Activated naive CD4-positive, alpha-beta T cell treated with anti-CD3 and anti-CD28 coated beads for 36 hours (primary cell): ENCODE measurements at places on chromosomes 1 and 21.

GRCh38 chr1:235873045-235873444 is 6.3 kb upstream of the LYST start:
- DNase-seq = peak; percentile 62

DNA sequence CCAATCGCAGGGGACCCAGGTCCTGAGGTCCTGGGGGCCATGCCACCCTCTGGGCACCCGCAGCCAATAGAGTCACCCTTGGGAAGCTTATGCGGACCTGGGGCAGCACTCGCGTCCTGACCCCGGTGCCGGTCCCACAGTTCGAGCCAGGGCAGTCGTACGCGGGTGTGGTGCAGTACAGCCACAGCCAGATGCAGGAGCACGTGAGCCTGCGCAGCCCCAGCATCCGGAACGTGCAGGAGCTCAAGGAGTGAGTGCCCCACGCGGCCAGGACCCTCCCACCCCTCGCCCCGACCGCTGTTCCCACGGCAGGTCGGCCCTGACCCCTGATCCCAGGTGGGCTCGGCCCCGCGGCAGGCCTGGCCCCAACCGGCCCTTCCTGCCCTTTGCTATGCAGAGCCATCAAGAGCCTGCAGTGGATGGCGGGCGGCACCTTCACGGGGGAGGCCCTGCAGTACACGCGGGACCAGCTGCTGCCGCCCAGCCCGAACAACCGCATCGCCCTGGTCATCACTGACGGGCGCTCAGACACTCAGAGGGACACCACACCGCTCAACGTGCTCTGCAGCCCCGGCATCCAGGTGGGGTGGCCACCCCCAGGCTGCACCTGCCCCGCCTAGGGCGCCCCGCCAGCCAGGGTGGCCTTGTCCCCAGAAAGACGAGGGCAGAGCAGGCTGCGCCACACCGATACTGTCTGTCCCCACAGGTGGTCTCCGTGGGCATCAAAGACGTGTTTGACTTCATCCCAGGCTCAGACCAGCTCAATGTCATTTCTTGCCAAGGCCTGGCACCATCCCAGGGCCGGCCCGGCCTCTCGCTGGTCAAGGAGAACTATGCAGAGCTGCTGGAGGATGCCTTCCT is 20.5 kb downstream of the COL6A1 start:
- DNase-seq = no peak

DNA sequence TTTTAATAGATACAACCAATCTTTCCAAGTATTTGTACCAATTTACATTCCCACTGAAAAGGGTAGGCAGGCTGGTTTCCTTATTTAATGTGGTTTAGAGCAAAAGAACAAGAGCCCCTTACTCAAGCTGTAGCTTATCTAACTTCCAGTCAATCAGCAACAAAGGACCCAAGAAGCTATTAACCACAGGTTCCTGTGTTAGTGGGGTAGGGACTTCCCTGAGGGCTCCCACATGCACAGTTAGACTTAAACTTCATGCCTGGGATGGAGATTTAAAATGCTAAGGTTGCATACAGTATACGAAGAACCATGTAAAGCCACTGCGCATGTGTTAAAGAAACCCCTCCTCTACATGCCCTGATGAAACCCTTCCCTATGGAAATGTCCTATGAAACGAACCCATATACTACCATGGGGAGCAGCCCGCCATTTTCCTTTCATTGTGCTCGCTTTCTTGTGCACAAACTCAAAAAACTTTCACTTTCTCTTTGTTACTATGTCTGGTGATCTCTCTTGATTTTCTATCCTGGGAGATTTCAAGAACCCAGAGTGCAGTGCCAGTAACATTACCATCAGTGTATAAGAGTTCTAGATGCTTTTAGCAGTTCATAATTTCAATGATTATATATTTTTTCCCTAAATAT is 23.3 kb upstream of the ST6GALNAC5 start:
- no peak for DNase-seq

- DNase-seq = peak; percentile 45
Measured at GRCh38 chr1:205315008-205315618, 6.4 kb downstream of the NUAK2 start.

GRCh38 chr21:36563341-36563926 is 83.5 kb upstream of the CLDN14 start:
- DNase-seq = no peak

DNA sequence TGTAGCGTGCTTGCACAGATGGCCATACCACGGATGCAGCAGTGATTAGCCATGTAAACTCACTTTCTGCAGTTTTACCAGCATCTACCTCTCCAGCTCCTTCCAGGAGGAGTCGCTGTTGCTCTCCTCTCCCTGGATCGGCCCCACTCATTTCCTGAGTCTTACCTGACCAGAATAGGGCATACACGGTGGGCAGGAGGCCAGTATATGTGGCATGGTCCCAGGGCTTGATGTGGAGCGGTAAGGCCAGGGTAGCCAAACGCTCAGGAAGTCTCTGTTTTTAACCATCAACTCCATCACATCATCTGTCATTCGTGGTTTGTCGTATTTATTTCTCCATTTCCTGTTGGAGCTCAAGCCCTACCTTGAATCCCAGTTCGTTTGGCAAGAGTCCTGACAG is 163.4 kb upstream of the USP24 start:
- DNase-seq = peak; percentile 58

DNA sequence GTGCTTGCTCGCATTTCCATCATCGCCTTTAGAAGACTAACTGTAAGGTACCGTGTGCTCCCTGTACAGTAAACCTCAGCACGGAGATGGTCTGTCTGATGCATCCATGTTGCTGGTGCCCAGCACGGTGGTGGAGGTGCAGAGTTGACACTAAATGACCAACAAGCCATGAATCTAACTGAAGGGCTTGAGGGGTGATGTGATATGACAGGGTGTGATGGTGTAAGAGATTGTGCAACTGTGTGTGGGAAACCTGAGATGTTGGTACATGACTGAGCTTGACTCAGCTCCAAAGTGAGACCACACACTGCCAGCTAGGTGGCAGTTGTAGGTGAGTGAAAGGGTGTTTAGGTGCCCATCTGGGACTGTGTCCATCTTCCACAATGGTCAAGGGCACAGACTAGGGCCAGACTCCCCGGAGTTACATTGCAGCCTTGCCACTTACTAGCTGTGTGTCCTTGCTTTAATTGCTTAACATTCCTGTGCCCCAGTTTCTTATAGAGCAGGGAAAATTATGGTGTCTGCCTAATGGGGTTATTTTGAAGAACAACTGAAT is 21.4 kb downstream of the SLC2A1 start:
- peak; percentile 45 for DNase-seq

DNA sequence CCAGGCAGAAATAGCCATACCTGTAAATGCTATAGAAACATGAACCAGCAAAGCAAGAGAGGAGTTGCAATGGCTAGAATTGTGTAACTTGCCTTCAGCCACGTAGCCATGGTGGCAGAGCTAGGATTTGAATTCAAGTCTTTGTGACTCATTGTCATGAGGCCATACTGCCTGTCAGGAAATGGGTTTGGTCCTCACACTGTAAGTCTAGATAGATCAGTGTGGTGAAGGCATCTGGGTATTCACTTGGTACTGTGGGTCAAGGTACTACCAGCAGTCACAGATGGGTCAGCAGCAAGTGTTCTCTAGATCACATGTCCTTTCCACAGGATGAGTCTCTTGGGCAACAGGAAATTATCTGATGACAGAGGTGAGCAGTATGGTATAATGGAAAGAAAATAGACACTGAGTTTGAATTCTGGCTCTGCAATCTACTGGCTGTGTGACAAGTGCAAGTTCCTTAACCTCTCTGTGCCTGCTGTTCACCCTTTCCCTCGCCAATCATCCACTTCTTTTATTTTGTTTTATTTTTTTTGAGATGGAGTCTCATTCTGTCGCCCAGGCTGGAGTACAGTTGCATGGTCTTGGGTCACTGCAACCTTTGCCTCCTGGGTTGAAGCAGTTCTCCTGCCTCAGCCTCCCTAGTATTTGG is 36.9 kb downstream of the FGGY start:
- DNase-seq = peak; percentile 14

DNA sequence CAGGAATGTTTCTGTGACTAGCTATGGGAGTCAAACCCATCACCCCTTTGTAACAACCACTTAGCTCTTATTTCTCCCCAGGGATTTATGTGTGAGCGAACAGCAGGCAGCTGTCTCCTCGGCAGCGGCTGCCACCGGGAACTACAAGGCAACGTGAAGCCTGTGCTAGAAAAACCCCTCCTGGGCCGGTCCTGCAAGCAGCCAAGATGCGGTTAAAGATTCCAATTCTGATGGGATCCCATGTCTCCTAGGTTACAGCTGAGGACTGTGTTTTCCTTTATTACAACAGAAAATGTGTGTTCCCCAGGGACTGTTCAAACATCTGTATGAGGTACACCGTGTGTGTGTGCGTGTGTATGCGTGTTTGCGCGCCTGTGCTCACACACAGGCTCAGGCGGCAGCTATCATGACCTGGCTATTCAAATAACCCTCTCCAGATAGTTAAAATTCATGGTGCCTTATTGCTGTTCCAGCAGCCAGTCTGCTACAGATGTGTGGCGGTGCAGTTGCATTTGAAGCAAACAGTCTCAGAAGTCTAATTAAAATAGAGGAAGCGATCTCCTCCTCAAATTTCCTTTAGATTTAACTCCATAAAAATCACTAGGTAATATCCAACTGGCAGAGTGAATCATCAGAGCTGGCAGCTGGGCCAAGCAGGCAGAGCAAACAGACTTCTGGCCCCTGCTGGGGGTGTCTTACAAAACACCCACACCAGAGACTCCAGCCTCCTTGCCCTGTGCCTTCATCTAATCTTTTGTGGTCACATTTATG is 68.0 kb downstream of the LMX1A start:
- DNase-seq = no peak

GRCh38 chr1:212520746-212521145 is 87.8 kb upstream of the ATF3 start:
- no peak for DNase-seq

DNA sequence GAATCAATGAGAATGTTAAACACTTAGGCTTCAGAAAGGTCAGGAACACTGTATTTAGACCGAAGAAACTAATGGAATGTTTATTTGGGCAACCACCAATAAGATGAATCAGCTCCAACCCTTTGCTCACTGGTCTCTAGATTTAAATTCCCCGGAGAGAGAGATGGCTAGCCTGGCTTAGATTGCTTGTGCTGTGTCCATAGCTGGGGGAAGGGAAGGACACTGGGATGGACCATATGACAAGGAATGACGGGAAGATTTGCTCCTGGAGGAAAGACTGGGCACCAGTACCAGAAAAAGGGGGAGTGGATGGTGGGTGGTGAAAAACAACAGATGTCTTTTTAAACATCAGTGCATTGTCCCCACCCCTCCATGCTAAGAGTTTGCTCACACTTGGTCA is 426.6 kb downstream of the DUSP10 start:
- DNase-seq = no peak

DNA sequence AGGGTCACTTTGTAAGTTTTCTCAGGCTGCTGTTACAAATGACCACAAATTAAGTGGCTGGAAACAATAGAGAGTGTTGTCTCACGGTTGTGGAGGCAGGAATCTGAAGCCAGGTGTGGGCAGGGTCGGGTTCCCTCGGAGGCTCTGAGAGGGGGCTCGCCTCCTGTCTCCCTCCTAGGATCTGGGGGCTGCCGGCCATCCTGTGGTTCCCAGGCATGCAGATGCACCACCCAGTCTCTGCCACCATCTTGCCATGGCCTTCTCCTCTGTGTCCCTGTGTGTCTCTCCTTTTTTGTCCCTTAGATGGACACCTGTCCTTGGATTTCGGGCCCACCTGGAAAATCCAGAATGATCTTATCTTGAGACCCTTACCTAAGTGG is 4.8 kb downstream of the TP73 start:
- no peak for DNase-seq

DNA sequence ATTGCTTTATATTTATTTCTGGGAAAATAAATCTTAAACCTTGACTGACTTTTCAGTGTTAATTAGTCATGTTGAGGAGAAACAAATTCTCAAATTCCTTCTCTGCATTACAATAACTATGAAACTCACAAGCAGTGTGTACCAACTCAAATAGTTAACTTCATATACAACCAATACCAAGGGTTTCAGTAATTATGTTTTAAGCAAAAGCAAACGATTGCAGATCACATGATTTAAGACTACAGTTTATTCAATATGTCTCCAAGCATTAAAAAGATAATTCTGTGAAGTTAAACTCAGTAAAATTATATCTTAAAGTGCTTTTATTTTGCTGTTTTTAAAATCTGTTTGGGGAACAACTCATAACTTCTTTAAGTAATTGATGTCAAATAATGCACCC is 28.6 kb downstream of the PCSK9 start:
- DNase-seq = no peak

DNA sequence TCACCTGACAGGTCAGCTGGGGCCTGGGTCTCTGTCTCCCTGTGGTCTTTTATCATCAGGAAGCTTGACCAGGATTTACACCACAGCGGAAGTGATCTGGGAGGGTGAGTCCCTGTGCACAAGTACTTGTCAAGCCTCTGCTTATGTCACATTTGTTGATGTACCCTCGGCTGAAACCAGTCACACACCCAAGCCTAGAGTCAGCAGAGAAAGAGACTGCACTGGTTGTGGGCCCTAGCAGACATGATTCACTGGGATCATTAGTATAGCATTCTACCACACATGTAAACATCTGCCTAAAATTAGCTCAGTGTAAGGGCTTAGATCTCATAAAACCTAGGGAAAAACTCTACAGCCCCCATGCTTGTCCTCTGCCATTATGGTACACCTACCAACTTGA is 79.3 kb upstream of the LAMC2 start:
- DNase-seq = no peak

DNA sequence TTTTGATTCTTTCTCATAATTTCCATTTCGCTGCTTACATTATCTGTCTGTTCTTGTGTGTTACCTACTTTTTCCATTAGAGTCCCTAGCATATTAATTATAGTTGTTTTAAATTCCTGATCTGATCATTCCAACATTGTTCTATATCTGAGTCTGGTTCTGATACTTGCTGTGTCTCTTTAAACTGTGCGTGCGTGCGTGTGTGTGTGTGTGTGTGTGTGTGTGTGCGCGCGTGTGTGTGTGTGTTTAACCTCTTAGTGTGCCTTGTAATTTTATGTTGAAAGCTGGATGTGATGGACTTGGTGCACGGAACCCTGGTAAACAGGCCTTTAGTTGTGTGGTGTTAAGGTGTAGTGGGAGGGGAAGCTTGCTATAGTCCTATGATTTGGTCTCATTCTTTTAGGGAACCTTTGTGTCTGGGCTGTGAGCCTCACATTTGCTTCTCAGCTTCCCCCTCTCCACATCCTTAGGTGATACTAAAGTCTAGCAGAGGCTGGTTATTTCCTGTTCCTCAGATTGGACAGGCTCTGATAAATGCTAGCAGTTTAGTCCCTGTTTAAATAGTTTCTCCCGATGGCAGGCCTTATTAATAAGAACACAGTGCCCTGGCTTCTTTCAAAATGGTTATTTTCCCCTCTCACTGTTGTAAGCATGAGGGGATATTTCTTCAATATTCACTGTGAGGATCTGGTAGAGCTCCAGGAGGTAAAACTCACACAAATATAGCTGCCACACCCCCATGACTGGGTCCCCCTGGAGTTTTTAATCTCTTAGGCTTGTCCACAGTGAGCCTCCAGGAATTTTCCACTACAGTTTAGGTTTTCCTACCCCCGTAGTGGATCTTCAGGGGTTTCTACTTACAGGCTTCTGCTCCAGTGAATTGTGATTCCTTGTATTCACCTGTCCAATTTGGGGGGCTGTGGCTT is 118.3 kb downstream of the GALNT2 start:
- no peak for DNase-seq
